Chondrocyte (in vitro differentiated cells): ENCODE measurements at places on chromosomes 1 and 21. TPM values are rescaled to one million over a fixed set of nuclear protein-coding genes. Genes with fewer than 3 reads are reported as not detected.

DNA sequence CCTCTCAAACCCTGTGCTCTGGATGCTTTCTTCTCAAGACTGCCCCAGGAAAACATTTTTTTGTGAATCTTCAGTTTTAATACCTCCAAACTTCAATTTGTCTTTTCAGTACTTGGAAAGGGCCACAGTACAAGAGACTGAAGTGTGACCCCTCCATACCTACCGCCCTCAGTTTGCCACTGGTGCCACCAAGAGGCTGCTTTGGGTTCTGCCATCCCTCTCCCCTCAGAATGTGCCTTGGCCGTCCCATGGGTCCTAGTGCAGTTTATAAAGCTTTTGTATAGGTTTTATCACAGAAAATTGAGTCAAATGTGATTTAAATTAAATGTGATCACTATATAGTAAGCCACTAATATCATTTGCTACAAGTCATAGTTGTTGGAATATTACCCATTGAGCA is 60.8 kb upstream of the PGD start:
- no peak for DNase-seq
- no peak overlapping the region for H3K27ac ChIP-seq
- H3K4me3 ChIP-seq = no peak overlapping the region
- no peaks in the 10 kb centered on the region for H3K27me3 ChIP-seq

- H3K27me3 ChIP-seq = no peaks in the 10 kb centered on the region
- no peak overlapping the region for H3K4me3 ChIP-seq
- no peaks in the 10 kb centered on the region for H3K36me3 ChIP-seq
- DNase-seq = no peak
Measured at GRCh38 chr1:209368864-209369598, 214.5 kb upstream of the CAMK1G start.

DNA sequence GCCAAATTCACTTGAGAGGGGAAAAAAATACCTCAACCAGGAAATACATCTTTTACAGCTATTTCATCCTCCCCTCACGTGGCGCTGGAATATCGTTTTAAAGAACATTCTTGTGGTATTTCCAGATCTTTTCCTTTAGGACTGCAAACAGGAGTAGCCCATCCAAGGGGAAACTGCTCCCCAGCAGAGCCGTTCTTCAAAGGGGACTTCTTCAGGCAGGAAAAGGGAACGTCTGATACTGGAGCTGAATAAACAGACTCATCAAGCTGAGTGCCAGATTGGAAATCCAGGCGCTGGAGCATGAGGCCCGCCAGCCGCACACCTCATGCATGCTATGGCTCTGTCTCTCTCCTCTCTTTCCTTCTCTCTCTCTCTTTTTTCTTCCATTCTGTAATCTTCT is 34.0 kb upstream of the PROX1 start:
- no peaks in the 10 kb centered on the region for H3K36me3 ChIP-seq
- no peak overlapping the region for H3K27ac ChIP-seq
- no peaks in the 10 kb centered on the region for H3K4me1 ChIP-seq
- no peak overlapping the region for H3K4me3 ChIP-seq

DNA sequence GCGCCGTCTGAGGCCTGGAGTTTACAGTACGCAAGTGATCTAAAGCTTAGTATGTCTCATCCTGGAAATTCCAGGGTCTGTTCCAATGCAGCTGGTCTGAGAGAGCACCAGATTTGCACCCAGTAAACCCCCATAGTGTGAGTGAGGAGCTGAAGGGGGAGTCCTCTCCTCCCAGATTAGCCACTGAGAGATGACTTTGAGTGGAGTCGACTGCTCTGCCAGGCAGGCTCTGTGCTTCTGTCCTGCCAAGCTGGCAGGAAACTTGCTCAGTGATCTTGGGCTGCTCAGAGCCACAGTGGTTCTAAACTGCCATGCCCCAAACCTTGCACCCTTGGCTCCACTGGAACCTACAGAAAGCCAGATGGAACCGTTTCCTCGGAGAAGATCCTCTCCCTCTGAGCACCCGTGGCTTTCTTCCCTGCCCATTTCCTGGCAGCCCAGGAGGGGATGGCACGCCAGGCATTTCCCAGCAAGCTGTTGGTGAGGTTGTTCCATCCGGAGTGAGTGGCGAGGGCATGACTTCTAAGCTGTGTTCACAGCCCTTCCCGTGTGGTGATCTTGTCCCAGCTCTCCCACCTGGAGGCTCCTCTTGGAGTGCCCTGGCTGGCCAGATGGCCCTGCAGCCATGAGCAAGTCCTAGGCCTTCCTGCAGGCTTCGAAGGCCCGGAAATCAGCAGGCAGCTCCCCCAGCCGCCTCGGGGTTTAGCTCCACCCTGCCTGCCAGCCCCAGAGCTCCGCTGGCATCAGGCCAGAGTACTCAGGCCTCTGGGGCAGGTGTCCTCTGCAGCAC is 125.9 kb upstream of the VAMP3 start:
- peaks cover 9% of the 10 kb centered on the region for H3K4me1 ChIP-seq
- no peaks in the 10 kb centered on the region for H3K27me3 ChIP-seq
- no peak overlapping the region for H3K4me3 ChIP-seq
- no peak for DNase-seq
- no peaks in the 10 kb centered on the region for H3K36me3 ChIP-seq

DNA sequence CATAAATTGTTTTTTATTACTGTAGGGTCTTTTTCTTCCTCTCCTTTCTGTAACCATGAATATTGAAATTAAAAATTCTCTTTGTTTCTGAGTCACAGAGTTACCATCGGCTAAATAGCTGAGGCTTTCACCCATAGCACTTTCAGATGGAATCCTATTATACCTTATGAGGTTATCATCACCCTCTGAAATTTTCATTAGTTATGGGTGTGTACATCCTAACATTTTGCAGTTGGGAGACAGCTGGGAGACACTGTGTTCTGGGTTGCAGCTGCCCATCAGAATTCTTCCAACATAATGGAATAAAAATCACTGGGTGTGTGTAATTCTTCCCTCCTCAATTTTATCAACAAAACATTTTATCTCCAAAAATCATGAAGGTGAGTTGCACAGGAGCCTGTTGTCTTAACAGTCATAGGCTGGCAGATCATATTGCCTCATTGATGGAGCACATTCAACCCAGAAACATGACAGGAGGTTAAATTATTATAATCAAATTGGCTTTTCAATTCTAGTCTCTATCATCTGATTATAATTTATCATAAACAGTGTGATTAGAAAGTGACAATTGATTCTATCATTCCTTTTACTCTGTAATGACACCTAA is 17.4 kb downstream of the CYYR1 start:
- no peak for DNase-seq
- no peaks in the 10 kb centered on the region for H3K27me3 ChIP-seq
- no peaks in the 10 kb centered on the region for H3K4me1 ChIP-seq
- H3K36me3 ChIP-seq = no peaks in the 10 kb centered on the region

GRCh38 chr1:158355773-158356285 is 2.1 kb downstream of the CD1E start:
- H3K27me3 ChIP-seq = no peaks in the 10 kb centered on the region
- H3K36me3 ChIP-seq = no peaks in the 10 kb centered on the region
- no peak overlapping the region for H3K4me3 ChIP-seq
- no peak for DNase-seq
- H3K27ac ChIP-seq = no peak overlapping the region

GRCh38 chr21:44729336-44730027 is 18.1 kb upstream of the TSPEAR start:
- H3K4me3 ChIP-seq = no peak overlapping the region
- DNase-seq = no peak
- no peaks in the 10 kb centered on the region for H3K4me1 ChIP-seq
- peaks cover 3% of the 10 kb centered on the region for H3K36me3 ChIP-seq
- peaks cover 56% of the 10 kb centered on the region for H3K27me3 ChIP-seq
- H3K27ac ChIP-seq = no peak overlapping the region

GRCh38 chr1:90067194-90067931 is 72.5 kb downstream of the ZNF326 start:
- no peak overlapping the region for H3K27ac ChIP-seq

DNA sequence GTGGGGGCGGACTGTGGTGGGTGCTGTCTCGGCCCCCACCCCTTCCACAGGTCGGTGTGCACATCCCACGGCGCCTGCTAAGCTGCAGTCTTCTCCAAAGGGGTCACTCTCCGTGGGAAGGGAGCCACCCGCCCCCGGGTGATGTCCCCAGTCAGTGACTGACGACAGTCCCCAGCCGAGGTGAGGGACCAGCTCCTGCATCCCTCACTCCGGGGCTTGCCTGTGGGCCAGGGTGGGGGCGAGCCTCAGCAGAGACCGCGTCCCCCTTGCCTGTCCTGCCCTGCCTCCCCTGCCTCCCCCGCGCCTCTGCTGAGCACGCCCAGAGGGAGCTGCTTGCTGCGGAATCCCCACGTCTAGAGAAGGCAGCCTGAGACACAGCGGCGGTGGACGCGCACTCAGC is 35.9 kb upstream of the PDE9A start:
- H3K4me3 ChIP-seq = no peak overlapping the region
- H3K27ac ChIP-seq = no peak overlapping the region
- DNase-seq = peak; percentile 83
- no peaks in the 10 kb centered on the region for H3K36me3 ChIP-seq

- no peak for DNase-seq
- peaks cover 6% of the 10 kb centered on the region for H3K36me3 ChIP-seq
- H3K27ac ChIP-seq = peak overlapping the region; percentile 94
- H3K4me3 ChIP-seq = peak overlapping the region; percentile 2
Measured at GRCh38 chr1:64042331-64043100, 160.9 kb upstream of the UBE2U start.

DNA sequence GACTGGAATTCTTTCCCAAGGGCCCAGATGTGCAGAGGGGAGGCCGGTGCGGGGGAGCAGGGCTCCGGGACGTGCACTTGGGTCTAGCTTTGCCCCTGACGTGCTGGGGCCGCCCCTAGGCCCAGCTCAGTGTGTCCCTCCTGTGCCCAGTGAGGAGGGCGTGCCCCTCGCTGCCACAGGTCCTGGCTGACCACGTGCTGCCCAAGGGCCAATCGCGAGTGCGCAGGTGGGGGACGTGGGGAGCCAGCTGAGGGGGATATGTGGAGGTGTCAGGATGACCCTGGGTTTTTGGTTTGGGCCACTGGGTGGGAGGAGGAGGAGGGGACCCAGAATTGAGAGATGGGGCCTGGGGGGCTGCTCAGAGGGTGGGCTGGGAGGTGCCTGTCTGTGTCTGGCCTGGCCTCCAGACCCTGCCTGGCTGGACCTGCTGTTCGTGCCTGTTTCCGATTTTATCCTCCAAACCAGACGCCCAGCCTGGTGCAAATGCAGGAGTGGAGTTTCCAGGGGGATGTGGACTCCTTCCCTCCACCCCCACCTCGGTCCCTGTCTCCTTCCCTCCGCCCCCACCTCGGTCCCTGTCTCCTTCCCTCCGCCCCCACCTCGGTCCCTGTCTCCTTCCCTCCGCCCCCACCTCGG is 6.1 kb upstream of the RNF223 start:
- H3K36me3 ChIP-seq = peaks cover 2% of the 10 kb centered on the region
- H3K4me1 ChIP-seq = peaks cover 9% of the 10 kb centered on the region
- no peaks in the 10 kb centered on the region for H3K27me3 ChIP-seq
- peak; percentile 91 for DNase-seq
- H3K27ac ChIP-seq = peak overlapping the region; percentile 91
- peak overlapping the region; percentile 62 for H3K4me3 ChIP-seq

GRCh38 chr1:85259912-85260274 is 431 bp upstream of the C1orf52 start:
- H3K27ac ChIP-seq = peak overlapping the region; percentile 85
- no peak for DNase-seq
- peaks cover 20% of the 10 kb centered on the region for H3K36me3 ChIP-seq
- peaks cover 40% of the 10 kb centered on the region for H3K4me1 ChIP-seq
- H3K27me3 ChIP-seq = no peaks in the 10 kb centered on the region

- DNase-seq = no peak
- no peak overlapping the region for H3K4me3 ChIP-seq
- H3K36me3 ChIP-seq = peaks cover 25% of the 10 kb centered on the region
- no peaks in the 10 kb centered on the region for H3K27me3 ChIP-seq
- H3K4me1 ChIP-seq = peaks cover 75% of the 10 kb centered on the region
- H3K27ac ChIP-seq = peak overlapping the region; percentile 83
Measured at GRCh38 chr1:170716835-170717429, 53.0 kb downstream of the PRRX1 start.

GRCh38 chr1:198986442-198986841 is 347.6 kb downstream of the PTPRC start:
- no peak for DNase-seq
- H3K36me3 ChIP-seq = no peaks in the 10 kb centered on the region
- no peaks in the 10 kb centered on the region for H3K4me1 ChIP-seq

DNA sequence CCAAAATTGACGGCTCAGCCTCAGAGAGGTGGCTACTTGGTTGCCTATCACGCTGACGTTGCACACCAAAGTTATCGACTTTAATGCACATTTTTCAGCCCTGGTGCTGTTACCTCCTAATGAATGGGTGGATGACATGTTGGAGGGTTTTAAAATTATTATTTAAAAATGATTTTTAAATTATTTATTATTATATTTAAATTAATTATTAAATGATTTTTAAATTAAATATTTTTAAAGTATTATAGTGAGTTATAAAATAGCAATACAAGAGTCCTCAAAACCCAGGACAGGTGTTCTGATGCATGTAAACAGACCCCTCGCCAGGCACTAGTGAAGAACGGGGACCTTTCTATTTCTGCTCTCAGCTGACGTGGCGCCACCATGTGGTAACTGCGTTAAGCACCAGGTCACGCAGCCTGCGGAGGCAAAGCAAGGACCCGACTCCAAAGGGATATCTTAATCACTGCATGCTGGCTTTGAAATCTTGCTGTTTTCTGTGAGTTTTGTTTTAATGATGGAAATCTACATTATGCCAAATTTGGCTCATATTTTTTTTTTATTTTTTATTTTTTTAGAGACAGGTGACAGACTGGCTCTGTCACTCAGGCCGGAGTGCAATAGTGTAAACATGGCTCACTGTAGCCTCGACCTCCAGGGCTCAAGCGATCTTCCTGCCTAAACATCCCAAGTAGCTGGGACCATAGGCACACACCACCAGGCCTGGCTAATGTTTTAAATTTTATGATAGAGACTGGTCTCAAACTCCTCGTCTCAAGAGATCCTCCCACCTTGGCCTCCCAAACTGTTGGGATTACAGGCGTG is 22.6 kb downstream of the CASP9 start:
- H3K4me3 ChIP-seq = no peak overlapping the region
- peaks cover 5% of the 10 kb centered on the region for H3K36me3 ChIP-seq
- DNase-seq = no peak
- no peak overlapping the region for H3K27ac ChIP-seq
- H3K4me1 ChIP-seq = no peaks in the 10 kb centered on the region

DNA sequence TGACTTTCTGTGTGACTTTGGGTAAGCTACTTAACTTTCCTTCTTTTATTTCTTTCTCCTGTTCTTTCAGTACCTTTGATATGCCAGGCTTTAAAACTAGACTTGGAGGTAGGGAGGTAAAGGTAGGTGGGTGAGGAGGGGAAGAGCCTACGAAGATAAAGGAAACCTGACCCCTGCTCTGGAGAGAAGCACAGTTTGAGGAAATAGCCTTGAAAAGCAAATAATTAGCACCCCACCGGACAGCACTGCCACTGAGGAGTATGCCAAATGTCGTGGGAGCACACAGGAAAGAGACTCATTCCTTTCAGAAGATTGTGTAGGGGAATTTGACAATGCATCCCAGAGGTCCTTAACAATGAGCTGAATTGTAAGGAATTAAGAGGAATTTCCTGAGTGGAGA is 65.2 kb upstream of the SPAG17 start:
- no peak overlapping the region for H3K4me3 ChIP-seq
- H3K27ac ChIP-seq = no peak overlapping the region
- H3K27me3 ChIP-seq = no peaks in the 10 kb centered on the region
- no peak for DNase-seq
- H3K4me1 ChIP-seq = peaks cover 24% of the 10 kb centered on the region

OR2M4 gene
- total RNA-seq = not detected in 3 replicates

LMOD1 gene
- 17.7 to 83.6 TPM (median 80.5 TPM) in 3 replicates for total RNA-seq

HSD3B1 gene
- total RNA-seq = not detected in 3 replicates

CFAP141 gene
- not detected in 3 replicates for total RNA-seq

SLX9 gene
- total RNA-seq = 20.4 to 27.4 TPM (median 24.0 TPM) in 3 replicates

DISP1 gene
- total RNA-seq = 4.7 to 5.9 TPM (median 5.6 TPM) in 3 replicates

DNTTIP2 gene
- 38.8 to 45.7 TPM (median 39.1 TPM) in 3 replicates for total RNA-seq

SAMD11 gene
- total RNA-seq = 3.1 to 73.8 TPM (median 3.4 TPM) in 3 replicates
